Panc1 (cell line): ENCODE measurements at places on chromosomes 11 and 22.

DNA sequence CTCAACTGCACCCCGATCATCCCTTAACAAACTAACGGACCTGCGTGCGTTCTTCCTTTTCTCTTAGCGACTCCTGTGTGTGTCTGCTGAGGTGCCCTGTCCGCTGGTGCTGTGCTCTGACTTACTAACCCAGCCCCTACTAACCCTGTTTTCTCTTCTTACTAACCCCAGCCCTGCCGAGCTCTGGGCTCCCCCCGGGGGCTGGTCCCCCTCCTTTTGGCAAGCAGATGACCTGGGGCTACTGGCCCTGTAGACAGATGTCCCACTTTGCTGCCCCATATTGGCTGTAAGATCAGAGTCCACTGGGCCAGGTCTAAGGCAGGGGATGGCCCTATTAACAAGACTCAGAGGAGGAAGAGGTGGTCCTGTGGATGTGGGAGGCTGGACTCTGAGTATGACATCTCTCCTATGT is 14.7 kb downstream of the MIAT start:
- H3K27ac ChIP-seq = peak overlapping the region; percentile 79
- H3K4me3 ChIP-seq = peak overlapping the region; percentile 47; the same call in 1 of the 2 replicates
- no peaks in the 10 kb centered on the region for H3K27me3 ChIP-seq
- no peak for DNase-seq

GRCh38 chr11:85663080-85663752 is 1.7 kb downstream of the CREBZF start:
- peaks cover 39% of the 10 kb centered on the region for H3K4me1 ChIP-seq
- H3K4me3 ChIP-seq = peak overlapping the region; percentile 68
- no peak for DNase-seq
- peak overlapping the region; percentile 90 for H3K27ac ChIP-seq
- H3K36me3 ChIP-seq = peaks cover 38% of the 10 kb centered on the region
- no peaks in the 10 kb centered on the region for H3K27me3 ChIP-seq

DNA sequence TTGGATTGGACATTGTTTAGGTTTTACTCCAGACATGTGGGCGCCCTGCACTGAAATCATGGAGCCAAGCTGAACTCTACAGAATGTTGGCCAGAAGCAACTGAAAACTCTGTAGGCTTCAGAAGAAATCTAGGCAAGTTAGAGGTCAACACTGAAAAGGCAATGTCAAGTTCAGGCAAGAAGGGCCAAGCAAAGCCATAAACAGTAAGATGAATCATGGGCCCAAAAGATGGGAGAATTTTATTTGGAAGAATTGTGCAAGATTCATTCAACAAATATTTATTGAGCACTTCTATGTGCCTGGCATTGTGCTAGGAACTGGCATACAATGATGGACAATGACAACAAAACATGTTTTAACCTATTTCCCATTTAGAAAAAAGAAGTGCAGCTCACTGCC is 10.9 kb downstream of the HOATZ start:
- no peak overlapping the region for H3K27ac ChIP-seq
- no peaks in the 10 kb centered on the region for H3K4me1 ChIP-seq
- no peak overlapping the region for H3K4me3 ChIP-seq

DNA sequence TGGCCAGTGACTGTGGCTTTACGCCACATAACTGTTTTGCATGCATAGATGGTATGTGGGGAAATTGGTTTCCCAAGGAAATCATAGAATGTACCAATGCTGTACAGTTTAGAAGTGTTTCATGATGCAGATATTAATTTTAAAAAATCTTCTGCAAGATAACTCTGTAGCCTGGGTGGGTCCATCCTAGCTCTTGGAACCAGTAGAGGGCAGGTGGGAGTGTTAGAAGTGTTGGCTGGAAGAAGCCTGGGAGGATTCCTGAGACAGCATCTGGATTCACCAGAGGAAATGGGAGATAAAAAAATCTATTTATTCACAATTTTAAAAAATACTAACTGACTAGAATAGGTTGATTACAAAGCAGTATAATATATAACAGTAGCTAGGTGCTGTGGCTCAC is 139.9 kb upstream of the GRIA4 start:
- H3K4me3 ChIP-seq = no peak overlapping the region
- H3K27me3 ChIP-seq = no peaks in the 10 kb centered on the region
- no peak overlapping the region for H3K27ac ChIP-seq
- DNase-seq = no peak
- H3K36me3 ChIP-seq = no peaks in the 10 kb centered on the region

DNA sequence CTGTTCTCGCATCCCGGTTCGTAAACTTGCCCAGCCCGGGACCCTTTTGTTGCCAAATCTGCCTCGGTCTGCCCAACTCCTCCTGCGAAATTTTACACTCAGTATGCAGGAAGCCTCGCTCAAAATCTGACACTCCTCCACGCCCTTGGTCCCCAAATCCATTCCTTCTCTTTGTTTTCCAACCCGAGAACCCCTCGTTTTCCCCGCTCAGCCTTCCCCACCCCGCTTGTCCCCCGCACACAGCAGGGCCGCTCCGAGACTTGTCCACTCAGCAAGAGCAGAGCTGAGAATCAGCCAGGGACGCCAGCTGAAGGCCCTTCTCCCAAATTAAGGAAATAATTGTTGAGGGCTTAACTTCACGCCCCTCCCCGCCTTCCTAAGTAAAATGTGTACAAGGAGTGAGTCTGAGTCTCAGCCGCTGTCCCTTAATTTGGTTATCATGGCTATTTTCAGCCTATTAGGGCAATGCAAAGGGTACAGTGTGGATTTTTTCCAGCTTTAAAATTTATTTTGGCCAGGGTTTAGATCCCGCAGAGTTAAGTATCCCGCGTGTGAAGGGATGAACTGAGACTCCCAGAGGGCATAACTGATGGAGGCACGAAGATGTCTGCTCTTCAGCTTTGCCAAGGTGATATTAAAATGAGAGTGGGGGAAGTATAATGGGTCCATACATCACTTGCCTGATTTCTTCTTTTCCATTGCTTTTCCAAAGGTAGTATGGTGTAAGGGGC is 581 bp upstream of the FBXO3 start:
- H3K27ac ChIP-seq = peak overlapping the region; percentile 60
- H3K27me3 ChIP-seq = no peaks in the 10 kb centered on the region
- no peak for DNase-seq
- H3K4me1 ChIP-seq = peaks cover 13% of the 10 kb centered on the region
